GM19239 (cell line): ENCODE measurements at places on chromosomes 1 and 21.

GRCh38 chr1:94245747-94246438 lies 8.5 kb upstream of the ARHGAP29 start:
- no peak for DNase-seq

DNA sequence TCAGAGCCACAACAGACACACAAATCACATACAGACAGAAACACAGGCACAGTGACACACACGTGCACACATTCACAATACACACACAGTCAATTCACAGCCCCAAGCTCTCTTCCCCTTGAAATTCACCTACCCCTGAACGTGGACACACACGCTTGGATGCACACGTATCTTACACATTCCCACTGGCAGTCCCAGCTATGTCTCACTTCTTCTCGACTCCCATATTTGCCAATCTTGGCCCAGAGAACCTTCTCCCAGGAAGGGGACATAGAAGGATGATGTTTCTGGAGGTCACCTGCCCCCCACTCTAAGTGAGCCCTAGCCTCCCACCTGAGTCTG lies 1.6 kb downstream of the CRYBG2 start:
- no peak for DNase-seq

DNA sequence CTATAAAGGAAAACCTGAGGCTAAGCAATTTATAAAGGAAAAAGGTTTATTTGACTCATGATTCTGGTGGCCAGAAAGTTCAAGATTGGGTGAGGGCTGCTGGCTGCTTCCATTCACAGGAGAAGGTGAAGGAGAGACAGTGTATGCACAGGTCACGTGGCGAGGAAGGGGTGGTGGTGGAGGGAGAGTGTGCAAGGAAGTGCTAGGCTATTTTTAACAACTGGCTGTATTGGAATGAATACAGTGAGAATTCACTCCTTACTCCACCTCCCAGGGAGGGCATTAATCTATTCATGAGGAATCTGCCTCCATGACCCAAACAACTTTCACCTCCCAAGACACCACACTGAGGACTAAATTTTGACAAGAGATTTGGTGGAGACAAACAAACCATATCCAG lies 51.0 kb downstream of the SYDE2 start:
- DNase-seq = no peak

DNA sequence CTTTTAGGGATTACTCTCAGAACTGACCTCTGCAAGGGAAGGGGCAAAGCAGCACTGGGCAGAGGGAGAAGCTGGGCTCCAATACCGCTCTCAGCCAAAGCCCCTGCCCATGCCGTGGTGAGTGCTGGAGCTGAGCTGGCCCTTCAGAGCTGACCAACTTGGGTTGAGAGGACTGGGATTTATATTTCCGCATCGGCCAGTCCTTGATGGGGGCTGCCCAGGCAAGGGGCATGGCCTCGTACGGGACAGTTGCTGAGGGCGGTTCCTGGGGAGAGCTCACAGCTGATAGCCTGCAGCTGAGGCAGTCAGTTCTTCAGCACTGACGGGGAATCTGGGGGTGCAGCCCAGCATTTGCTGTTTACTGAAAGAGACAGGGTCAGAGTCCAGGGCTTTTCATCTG lies 8.0 kb downstream of the HUNK start:
- DNase-seq = no peak

DNA sequence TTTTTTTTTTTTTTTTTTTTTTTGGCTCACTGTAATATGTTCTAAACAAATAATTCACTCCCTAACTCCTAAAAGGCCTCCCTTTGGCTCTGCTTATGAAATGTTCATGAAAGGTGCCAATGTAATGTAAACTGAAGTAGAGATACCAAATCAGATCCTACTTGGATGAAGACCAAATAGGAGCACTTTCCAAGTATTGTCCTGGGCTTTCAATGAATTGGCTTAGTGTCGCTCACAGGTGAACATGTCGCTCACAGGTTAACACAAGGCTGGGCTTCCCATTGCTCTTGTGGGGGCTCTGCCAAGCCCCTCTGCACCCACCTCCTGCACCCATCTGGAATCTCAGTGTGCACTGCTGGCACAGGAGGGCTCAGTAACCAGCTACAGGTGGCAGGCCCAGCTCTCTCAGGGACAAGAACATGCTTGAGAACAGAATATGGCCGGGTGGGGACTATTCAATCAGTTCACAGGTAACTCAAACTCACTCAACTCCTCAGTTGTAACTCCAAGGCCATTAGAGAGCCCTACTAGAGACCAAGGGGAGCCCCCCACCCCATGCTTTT lies 10.6 kb upstream of the CD58 start:
- DNase-seq = no peak

DNA sequence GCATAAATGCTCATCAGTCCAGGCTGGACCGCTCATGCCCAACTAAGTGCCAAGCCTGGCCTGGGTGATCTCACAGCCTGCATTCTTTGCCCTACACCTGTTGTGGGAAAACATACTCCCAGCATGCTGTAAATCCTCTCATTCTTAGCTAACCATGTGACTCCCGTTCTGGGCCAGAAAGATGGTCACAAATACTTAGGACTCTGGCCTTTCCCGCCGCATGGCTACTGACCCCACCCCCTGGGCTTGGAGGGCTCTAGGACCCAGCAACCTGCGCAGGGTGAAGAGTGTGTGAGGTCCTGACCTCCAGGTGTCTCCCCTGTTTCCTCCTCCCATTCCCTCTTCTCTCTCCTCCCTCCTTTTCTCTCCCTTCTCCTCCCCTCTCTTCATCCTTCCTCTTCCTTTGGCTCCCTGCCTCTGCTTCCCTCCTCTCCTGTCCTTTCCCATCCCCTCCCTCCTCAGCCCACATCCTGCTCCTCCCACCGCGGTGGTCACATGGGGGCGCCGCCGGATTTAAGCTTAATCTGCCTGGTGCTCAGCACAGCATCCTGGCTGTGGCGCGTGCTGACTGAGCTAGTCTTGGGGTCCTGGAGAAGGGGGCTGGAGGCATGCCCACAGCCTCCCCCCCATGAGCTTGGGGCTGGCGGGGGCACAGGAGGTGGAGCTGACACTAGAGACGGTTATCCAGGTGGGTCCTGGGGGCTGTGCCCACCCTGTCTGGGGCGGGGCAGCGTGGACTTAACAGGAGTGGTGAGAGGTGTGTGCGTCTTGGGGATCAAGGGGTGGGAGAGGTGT lies at the start of gene CROCC:
CROCC (plus strand) TSS at position 541 of the 795 bp plus-strand sequence; CDS start at position 629, 88 bp downstream.
- no peak for DNase-seq

DNA sequence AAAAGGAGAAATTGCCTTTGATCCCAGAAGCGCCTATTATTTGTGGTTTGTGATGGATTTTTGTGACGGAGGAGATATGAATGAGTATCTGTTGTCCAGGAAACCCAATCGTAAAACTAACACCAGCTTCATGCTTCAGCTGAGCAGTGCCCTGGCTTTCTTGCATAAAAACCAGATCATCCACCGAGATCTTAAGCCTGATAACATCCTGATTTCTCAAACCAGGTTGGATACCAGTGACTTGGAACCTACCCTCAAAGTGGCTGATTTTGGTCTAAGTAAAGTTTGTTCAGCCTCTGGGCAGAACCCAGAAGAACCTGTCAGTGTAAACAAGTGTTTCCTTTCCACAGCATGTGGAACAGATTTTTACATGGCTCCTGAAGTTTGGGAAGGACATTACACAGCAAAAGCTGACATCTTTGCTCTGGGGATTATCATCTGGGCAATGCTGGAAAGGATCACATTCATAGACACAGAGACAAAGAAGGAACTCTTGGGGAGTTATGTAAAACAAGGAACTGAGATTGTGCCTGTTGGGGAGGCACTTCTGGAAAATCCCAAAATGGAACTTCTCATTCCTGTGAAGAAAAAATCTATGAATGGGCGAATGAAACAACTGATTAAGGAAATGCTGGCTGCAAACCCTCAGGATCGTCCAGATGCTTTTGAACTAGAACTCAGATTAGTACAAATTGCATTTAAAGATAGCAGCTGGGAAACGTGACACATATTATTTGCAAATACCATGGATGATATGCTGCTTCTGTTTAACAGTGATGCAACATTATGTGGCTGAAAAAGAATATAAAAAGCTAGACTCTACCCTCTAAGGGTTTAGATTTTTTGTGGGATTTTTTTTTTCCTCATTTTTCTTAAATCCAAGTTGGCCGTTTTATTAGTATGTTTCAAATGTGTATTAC lies 10.5 kb downstream of the PDIK1L start:
- DNase-seq = no peak
